Stimulated activated CD4-positive, alpha-beta T cell treated with anti-CD3 and anti-CD28 coated beads, Interleukin-4, amount 100 ng/mL, for 4 hours (primary cell): ENCODE measurements at places on chromosomes 2 and 18.

DNA sequence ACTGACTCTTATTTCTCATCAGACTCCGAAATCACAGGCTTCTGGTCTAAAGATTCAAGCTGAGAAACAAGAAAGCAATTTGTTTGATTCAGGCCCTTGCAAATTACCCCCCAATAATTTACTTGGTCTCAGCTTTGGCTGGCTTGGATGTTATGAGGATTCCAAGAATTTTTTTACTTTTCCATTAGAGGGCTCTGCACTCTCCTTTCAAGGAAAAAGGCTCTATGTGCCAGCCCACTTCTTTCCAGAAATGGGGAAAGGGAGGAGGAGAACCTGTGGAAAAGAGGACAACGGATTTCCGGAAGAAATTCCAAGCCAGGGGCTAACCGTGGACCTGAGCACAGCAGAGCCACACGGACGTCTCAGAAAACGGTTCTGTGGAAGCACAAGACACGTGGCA, 44.4 kb downstream of the BCL11A start:
- no peak for DNase-seq

DNA sequence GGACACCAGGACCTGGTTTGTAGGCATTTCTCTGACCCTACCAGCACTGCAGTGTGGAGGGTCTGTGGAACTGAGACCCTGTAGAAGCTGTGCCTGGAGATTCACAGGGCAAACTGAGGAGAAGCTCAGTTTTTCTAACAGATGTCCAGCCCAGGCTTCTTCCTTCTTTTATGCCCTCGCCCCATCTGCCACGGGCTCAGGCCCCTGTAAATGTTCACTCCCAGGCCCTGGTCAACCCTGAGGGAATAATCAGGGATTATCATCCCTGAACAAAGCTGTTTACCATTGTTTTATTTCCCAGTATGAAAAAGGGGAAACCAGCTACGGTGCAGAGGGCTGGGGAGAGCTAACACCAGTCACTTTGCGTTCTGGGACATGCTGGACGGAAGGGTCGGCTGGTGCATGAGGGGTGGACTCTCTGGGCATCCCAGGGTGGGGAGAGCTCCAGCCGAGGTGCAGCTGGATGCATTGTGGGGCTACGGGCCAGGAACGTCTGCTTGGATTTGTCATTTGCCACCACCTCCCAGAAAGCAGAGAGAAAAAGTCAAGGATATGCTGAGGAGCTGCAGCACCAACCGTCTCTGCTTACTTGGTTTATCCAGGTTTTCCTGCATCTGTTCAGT, 183.8 kb downstream of the TFCP2L1 start:
- DNase-seq: no peak

- DNase-seq: no peak
These were observed 4.8 kb downstream of the CTDSP1 start for GRCh38 chr2:218404351-218405085.

DNA sequence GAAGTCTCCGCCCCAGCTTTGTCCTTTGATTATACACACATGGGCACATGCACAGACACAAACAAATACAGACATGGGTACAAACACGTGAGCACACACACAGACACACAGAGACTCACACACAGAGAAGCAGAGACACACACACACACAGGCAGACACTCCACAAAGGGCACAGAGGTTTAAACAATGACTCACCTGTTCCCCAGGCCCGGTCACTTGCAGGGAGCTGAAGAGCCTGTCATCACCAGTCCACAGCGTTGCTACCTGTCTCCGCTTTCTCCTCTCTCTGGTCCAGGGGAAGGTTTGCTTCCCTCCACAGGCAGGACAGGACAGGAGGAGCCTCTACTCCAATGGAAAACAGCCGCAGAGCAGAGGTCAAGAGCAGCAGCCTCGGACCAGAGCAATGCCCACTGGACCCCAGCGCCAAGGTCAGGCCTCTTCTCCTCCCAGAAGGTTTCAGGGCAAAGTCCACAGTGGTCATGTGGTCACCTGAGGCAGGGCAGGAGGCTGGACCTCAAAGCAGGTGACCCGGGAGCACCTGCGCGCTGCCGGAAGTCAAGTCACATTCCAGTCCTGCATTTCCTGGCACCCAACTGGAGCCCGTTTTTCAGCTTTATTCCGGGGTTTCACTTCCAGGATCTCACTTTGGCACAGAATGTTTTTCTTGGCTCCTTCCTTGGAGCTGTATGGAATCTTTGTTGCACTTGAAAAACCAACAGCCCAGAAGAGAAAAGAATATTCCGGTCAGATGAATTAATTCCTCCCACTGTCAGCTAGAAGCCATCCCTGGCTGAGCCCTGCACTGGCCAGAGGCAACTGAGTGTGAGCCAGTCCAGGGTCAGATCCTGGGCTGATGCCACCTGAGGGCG, at the start of gene RAB17:
RAB17 (minus strand) TSS at position 463 of the 869 bp plus-strand sequence. CDS start 4,580 bp downstream, outside the sequence.
- no peak for DNase-seq

- no peak for DNase-seq
These were observed 48.7 kb downstream of the KIF3C start for GRCh38 chr2:25933622-25934021.

DNA sequence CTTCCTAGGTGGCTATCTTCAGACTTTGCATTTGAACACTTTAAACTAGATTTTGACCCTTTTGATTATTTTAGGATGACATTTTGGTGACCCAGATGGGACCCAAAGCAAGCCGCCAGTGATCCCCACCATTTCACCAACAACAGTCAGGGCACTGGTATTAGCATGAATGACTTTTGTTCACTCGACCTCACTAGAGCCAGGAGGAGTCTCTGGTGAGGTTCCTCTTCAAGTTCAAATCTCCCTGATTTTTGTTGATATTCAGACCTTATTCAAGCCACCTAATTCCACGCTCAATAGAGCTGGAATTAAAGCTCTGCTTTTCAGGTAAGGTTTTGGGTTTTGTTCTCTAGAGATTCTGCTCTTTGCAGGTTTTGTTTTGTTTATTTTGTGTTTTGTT, 202.3 kb downstream of the MREG start:
- DNase-seq: no peak

GRCh38 chr18:39942702-39943101, 2012.3 kb upstream of the PIK3C3 start:
- no peak for DNase-seq

- no peak for DNase-seq
These were observed 136.8 kb upstream of the OTOS start for GRCh38 chr2:240277073-240277806.

DNA sequence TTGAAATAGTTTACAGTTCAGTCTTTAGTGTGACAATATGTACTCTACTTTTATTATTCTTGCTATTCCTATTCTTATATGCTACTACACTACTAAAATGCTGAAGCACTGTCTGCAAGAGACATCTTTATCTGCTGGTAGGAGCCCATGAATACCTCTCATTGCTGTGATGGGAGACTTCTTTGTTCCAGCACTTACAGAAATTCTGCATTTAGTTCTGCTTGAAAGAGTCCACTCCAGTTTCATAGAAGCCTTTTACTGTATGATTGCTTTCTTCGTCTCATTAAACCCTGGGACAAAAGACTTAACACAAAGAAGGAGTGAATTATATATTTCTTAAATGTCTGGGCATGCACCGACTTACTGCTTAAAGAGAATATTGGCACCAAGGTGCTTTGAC, 272.7 kb downstream of the CD226 start:
- no peak for DNase-seq

- no peak for DNase-seq
These were observed 879 bp upstream of the XDH start for GRCh38 chr2:31415421-31415820.

GRCh38 chr2:166334805-166335204, 40.9 kb downstream of the SCN9A start:
- DNase-seq: no peak

DNA sequence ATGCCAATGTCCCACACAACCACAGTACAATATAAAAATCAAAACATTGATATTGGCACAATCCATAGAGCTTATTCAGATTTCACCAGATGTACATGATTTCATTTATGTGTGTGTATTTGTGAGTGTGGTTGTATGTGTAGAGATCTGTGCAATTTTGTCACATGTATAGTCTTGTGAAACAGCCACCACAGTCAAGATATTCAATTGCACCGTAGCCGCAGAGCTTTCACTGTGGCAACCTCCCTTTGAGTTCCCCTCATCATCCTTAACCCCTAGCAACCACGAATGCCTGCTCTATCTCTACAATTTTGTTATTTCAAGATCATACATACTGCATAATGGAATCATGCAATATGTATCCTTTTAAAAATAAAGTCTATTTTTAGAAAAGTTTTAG, 391.3 kb downstream of the SETBP1 start:
- no peak for DNase-seq

DNA sequence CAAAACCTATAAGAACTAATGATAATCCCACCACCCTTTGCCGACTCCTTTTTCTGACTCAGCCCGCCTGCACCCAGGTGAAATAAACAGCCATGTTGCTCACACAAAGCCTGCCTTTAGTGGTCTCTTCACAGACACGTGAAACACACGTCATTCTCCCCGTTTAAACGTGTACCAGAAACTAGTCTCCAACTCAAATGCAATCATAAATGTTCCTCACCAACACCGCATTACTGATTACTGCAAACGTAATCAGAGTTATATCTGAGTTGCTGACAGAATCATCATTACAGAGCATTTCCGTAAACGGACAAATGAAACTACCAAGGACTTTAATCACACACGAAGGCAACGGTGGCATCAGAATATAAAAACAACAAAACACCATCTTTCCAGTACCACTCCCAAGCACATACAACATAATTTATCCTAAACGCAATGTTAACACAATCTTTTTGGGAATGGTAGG, 1.9 kb downstream of the CLK1 start:
- peak; percentile 30 for DNase-seq

DNA sequence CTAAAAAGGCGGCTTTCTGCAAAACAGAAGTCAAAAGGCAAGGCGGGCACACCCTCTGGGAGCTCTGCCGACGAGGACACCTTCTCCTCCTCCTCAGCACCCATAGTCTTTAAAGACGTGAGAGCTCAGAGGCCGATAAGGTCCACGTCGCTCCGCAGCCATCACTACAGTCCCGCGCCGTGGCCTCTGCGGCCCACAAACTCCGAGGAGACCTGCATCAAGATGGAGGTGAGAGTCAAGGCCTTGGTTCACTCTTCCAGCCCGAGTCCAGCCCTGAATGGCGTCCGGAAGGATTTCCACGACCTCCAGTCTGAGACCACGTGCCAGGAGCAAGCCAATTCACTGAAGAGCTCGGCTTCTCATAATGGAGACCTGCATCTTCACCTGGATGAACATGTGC, 36.1 kb downstream of the SOCS6 start:
- no peak for DNase-seq

- DNase-seq: no peak
These were observed 24.8 kb upstream of the TUBB6 start for GRCh38 chr18:12283256-12283655.

- no peak for DNase-seq
These were observed 122.5 kb upstream of the SPHKAP start for GRCh38 chr2:228303960-228304359.

DNA sequence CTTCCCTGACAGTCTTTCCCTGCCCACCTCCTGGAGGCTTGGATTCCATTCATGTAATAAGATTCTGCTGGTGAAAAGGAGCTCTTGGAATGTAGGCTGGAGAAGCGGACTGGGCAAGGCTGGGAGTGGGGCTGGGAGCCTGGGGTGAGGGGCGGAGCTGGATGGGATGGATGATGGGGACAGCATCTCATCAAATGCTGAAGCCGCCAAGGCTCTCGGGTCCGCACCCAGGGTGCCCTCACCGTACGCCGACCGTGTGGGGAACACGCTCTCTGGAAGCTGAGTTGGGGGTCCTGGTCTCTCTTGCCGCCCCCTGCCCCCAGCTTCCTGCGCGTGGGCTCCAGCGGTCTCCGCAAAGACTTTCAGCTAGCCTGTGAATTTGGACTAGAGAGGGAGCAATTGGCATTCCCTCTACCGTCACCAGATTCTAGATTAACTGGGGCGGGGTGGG, 9.1 kb downstream of the RAX start:
- DNase-seq: no peak

- no peak for DNase-seq
These were observed 44.3 kb upstream of the MRPL33 start for GRCh38 chr2:27727257-27727656.

DNA sequence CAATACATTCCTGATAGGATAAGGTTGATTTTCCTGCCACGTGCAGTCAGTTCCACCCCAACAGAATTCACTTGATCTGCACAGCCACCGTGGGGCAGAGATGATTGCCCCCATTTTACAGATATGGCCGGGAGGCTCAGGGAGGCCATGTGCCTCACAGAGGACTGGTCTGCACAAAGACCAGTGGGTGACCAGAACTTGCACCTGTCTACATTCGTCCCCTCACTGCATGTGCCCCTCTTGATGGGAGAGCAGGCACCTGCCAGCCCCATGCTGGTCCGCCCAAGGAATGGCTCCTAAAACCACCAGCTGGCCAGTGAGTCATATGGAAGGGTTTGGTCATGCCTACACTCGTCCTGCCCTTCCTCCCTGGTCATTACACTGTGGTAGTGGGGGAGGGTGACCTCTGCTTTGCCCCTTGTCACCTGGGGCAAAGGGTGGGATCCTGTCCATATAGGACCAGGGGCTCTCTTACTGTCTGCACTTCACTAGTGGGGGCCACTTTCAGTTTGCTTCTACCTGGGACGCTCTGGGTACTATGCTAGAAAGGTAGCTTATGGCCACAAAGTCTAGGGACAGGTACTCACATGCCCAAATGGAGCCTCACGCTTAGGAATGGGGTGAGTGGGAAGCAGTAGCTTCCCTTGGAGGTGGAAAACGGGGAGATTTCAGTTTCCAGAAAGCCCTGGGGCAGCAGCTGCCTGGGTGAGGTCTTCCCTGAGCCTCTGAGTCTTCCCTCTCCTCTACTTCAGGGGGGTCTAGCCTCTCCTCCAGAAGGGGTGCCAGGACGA, 14.7 kb downstream of the RRM2 start:
- no peak for DNase-seq

DNA sequence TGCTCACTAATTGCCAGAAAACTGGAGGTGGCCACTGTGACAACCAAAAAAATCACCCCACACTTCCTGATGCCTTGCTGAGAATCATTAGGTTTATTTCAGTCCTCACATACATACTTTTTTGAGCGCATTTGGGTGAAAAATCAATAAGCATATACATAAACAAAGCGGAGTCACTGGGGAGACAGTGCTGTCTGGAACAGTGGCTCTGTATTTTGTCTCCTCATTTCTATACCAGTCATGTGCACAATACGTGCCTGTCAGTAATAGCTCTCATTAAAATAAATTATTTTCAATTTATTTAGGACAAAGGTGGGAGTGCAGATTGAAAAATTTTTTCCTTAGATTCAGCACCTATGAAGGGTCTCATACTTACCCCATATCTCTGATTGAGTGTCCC, 48.2 kb downstream of the CXCR4 start:
- DNase-seq: no peak

GRCh38 chr18:38693104-38693503, 1127.5 kb upstream of the CELF4 start:
- no peak for DNase-seq

GRCh38 chr2:133627741-133628140, 59.5 kb upstream of the NCKAP5 start:
- no peak for DNase-seq
